ENCODE measurements at places on chromosomes 12 and 14. TPM values are rescaled to one million over a fixed set of nuclear protein-coding genes. Genes with fewer than 3 reads are reported as not detected.

The RNU4-1 gene
- total RNA-seq: under 0.01 TPM

The KRT1 gene
- not detected for total RNA-seq

The SLC38A4 gene
- 0.67 TPM for total RNA-seq

The CCDC197 gene
- not detected for total RNA-seq

The POC1B gene
- 13.8 TPM for total RNA-seq

The CHD8 gene
- 35.8 TPM for total RNA-seq

The PIANP gene
- 0.74 TPM for total RNA-seq

The PLCZ1 gene
- not detected for total RNA-seq

The BATF gene
- total RNA-seq: not detected

The CPNE6 gene
- total RNA-seq: not detected

The GNB3 gene
- total RNA-seq: 2.2 TPM

The ZNF219 gene
- total RNA-seq: 2.2 TPM

The NDRG2 gene
- 1.5 TPM for total RNA-seq

The BHLHE41 gene
- 0.45 TPM for total RNA-seq

The MLH3 gene
- 10.4 TPM for total RNA-seq

The MIA2 gene
- 7.7 TPM for total RNA-seq

The VASH1 gene
- 4.0 TPM for total RNA-seq

The MTHFD1 gene
- total RNA-seq: 84.0 TPM

The SLC5A8 gene
- total RNA-seq: not detected

The KRT72 gene
- total RNA-seq: not detected

The COQ6 gene
- 18.0 TPM for total RNA-seq

The SLC25A29 gene
- 19.9 TPM for total RNA-seq

The PTGDR gene
- not detected for total RNA-seq

The NPFF gene
- total RNA-seq: not detected

Measured in bronchus fibroblast of lung (primary cell).